ENCODE measurements at places on chromosomes 3 and 15.

GRCh38 chr3:46359733-46360493 lies 6.0 kb downstream of the CCR2 start:
- DNase-seq, result no peak

- no peak for DNase-seq
These were observed 25.7 kb downstream of the ACKR4 start for GRCh38 chr3:132622761-132623160.

GRCh38 chr15:48609486-48609885 lies 36.0 kb downstream of the FBN1 start:
- no peak for DNase-seq

- DNase-seq, result no peak
These were observed 37.7 kb downstream of the PDIA5 start for GRCh38 chr3:123104550-123104949.

- DNase-seq, result no peak
These were observed 7.7 kb downstream of the NR2F2 start for GRCh38 chr15:96338074-96338765.

DNA sequence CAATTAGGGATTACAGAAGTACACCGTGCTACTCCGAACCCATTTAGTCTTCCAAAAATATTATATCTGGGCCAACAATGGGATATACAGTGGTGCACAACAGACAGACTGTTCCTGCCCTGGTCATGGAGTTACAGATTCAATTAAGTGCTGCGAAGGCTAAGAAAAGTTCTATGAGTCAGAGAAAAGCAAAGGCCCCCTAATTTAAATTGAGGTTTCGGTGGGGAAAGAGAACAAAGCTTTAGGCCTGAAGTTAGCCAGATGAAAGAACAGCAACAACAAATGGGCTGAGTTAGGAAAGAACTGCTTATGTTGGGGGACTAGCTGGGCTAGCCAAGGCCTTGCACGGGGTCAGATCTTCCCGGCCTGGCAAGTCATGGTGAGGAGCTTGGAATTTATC lies 131.8 kb downstream of the MDFIC2 start:
- no peak for DNase-seq

GRCh38 chr3:38738630-38739395 lies 77.2 kb downstream of the SCN10A start:
- DNase-seq, result no peak

DNA sequence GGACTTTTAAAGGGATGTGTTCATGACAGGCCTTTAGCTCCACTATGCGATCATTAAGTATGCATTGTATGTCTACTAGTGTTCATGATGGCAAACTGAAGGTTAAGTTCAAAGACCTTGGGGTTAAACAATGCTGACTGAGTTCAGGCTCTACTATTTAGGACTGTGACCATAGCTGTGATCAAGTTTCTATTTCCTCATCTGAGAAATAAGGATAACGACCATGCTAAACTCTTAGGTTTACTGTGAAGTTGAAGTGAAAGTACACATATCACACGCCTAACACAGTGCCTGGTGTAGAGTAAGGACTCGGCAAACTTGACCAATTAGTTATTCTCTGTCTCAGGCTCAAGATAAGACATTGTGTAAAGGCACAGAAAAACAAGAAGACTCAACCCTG lies 243.2 kb downstream of the MBNL1 start:
- DNase-seq, result no peak

DNA sequence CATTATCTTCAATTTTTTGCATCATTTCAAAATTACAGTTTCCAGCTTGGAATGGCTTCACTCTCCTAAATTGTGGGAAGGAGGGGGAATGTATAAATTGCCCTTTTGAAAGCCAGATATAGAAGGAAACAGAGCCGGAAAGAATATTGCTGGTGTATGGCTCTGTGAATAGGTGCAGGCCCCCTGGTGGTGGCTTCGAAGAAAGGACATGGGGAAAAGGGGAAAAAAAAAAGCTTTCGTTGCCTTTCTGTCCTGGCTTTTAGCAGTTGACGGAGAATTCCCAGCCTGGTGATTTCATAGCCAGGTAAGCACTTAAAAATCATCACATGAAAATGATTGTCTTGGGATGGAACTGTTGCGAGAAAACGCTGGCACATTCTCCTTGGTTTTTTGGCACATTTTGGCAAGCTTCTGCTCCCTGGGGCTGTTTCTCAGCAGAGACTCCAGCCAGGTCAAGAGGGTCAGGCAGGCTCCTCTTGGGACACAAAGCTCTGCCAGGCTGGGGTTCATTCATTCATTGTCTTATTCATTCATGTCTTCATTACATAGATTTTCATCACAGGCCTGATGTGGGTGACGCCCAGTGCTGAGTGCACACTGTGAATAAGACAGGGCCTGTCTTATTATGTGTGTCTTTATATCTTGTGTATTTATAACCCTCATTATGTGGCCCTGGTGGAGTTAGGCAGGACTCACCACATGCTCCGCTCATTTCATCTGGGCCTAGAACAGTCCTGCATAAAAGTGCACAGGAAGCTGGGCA lies 300.0 kb upstream of the TPM1 start:
- no peak for DNase-seq

- DNase-seq, result no peak
These were observed 61.4 kb downstream of the DENND4A start for GRCh38 chr15:65730549-65731172.

GRCh38 chr15:39629371-39629770 lies 48.5 kb downstream of the THBS1 start:
- DNase-seq, result no peak

DNA sequence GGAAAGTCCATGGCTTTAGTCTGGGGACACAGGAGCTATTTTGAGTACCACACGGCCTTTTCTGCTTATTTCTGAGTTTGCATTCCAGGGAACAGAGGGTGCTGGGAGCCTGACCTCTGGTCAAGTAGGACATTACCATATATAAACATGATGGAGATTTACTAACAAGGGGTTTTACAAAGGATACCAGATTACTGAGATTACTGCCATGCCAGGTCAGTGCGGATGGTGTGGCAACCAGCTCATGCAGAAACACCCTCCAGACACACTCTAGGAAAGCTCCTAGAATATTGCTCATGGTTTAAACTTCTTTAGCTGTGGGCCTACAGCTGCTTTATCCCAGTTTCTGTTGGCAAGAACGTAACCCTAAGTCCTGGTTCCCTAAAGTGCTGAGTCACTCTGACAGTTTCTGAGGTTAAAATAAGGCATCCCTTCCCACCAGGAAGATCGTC lies 54.3 kb upstream of the AGTR1 start:
- no peak for DNase-seq

GRCh38 chr3:30676424-30677346 lies 70.3 kb downstream of the TGFBR2 start:
- DNase-seq, result no peak

DNA sequence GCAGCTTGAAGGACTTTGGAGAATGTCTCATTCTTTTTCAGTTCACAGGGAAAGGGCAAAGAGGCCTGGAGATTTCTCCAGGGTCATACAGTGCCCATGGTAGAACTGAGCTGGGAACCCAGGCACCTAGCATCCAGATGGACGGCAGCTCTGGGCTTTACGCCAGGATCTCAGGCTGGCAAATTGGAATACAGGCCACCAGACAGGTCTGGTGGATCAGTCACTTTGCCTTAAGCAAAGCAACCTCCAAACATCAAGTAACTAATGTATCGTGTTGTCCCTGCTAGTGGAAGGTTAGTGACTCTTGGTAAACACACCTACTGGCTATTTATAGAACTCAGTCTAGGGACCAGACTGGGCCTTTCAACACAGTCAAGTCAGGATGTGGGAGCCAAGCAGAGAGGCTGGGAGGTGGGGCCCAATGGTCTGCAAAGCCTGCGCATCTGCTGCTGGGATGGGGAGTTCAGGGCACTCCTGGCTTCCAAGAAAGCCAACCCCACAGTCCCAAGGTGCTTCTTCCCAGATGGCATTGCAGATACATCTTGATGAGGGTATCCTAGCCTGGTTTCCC lies 30.2 kb downstream of the RPLP1 start:
- DNase-seq, result no peak

GRCh38 chr3:156448300-156448699 lies 106.6 kb downstream of the SSR3 start:
- DNase-seq, result no peak

DNA sequence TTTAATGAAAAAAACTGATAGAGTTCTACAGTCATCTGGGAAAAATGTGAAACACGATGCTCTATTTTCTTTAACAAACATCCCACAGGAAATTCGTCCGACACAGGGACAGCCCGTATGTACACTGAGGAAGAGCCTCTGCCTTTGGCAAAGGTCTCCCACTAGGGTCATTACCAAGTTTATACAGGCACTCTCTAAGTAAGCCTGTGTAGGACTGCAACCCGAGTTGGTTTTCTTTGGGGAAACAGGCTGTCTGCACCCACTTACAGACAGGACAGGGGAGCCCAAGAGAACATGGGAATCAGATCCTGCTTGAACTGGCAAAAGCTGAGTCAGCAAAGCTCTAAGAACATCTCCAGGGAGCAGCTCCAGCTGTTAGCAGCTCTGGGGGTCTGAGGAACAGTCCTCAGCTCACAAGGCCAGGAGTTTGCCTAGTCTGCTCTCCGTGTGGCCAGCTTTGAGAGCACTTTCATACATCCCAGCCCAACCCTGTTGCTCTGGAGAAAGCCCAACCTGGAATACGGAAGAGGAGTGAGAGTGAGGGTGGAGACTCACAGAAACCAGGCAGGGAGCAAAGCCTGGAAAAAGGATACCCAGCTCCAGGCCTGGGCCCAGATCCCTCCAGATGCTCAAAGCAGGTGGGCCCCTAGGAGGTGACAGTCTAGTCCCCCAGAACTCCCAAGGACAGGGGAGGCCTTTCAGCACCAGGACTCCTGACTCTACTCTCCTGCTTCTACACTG lies 1.9 kb downstream of the TBC1D2B start:
- DNase-seq, result no peak

GRCh38 chr3:53775834-53776251 lies 70.4 kb downstream of the CHDH start:
- DNase-seq, result no peak

DNA sequence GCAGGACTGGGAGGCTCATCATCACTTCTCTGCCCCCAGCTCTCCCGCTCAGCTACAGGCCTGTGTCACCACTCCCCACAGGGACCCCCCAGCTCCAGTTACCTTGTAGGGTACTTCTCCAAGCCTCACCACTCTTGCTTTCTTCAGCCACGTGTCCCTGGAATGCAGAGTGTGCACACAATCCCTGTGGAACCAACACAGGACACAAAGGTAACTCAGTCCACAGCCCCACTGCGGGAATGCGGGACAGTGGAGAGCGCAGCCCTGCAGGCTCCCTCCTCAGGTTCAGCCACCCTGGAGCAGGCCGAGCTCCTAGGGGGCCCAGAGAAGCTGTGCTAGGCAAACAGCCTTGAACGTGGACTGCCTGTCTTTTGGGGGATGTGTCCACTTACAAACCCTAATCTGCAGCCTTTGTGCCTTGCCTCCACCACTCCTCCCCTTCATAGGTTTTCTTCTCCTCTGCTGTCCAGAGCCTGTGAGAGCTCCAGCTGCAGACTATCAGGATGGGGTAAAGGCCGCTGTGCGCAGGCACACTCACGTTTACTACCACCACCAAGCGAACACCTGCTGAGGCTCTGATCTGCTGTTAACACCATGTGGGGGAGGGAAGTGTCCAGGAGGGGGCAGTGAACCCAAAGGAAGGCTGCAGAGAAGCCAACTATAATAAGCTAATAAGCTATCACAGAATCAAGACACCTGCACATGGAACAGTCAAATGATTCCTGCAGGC lies 26.0 kb downstream of the XPC start:
- no peak for DNase-seq

DNA sequence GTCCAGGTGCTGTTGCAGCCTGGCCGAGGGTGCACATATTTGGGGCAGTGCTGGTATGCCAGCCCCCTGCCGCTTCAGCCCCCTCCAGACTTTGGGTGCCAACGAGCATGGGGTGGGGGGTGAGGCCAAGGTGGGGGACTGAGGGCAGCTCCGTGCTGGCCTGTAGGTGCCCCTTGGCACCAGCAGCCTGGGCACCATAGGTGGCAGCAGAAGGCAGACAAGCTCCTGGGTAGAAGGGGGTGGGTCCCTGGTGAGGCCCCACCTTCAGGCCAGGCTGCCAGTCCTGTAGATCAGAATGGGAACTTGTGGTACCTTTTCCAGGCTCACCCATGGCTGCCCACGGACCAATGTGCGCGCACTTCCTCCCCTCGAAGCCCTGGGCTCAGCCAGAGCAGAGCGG lies 16.1 kb upstream of the PLA2G4E start:
- DNase-seq, result no peak

- DNase-seq, result no peak
These were observed 30.8 kb downstream of the SH3GL3 start for GRCh38 chr15:83477808-83478537.

GRCh38 chr3:143831208-143831607 lies 17.1 kb downstream of the SLC9A9 start:
- DNase-seq, result no peak

GRCh38 chr3:49928481-49929017 lies 1.1 kb downstream of the MON1A start:
- DNase-seq, result no peak

DNA sequence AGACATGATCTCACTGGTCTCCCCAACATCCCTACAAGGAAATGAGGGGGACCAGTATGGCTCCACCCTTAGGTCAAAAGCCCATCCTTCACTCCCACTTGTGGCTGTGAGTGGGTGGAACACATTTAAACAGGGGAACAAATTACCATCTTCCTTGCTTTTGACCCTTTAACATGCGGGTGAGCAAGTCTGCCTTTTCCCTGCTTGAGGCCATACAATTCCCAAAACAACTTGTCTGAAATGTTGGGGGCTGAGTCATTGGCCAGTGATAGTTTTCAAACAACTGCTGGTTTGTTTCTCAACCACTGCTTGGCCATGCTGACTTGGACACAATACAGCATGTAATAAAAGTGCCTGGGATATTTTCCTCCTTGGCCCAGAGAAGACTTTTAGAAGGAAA lies 39.6 kb downstream of the COL8A1 start:
- no peak for DNase-seq

- no peak for DNase-seq
These were observed 31.1 kb upstream of the SLC24A5 start for GRCh38 chr15:48089702-48090101.

- no peak for DNase-seq
These were observed 111.9 kb downstream of the ETFA start for GRCh38 chr15:76199106-76200082.

GRCh38 chr3:100602506-100603444 lies 6.6 kb upstream of the ADGRG7 start:
- DNase-seq, result no peak

GRCh38 chr3:60147249-60147950 lies 1097.6 kb upstream of the CFAP20DC start:
- no peak for DNase-seq

DNA sequence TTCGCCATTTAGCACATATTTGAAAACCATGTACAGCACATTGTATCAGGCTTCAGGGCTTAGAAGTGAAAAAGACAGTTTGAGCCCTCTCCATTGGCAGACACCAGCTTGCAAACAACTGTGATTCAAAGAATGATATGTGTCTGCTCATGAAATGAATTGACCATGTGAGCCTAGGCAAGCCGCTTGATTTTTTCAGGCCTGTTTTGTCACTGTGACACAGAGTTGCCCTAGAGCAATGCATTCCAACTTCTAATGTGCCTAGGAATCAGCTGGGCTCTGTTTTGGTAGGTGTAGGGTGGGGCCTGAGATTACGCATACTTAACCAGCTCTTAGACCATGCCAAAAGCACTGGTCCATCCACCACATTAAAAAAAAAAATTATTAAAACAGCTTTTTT lies 53.0 kb downstream of the ATP2C1 start:
- DNase-seq, result no peak
